NCI-H524 treated with DMSO at 0.1 percent for 48 hours (cell line): ENCODE measurements at places on chromosomes 3 and 15.
A peak's percentile ranks its signal among the peaks of the same experiment; 100 is the strongest.

GRCh38 chr15:89117790-89118189, 29.5 kb downstream of the ABHD2 start:
- no peak for DNase-seq

DNA sequence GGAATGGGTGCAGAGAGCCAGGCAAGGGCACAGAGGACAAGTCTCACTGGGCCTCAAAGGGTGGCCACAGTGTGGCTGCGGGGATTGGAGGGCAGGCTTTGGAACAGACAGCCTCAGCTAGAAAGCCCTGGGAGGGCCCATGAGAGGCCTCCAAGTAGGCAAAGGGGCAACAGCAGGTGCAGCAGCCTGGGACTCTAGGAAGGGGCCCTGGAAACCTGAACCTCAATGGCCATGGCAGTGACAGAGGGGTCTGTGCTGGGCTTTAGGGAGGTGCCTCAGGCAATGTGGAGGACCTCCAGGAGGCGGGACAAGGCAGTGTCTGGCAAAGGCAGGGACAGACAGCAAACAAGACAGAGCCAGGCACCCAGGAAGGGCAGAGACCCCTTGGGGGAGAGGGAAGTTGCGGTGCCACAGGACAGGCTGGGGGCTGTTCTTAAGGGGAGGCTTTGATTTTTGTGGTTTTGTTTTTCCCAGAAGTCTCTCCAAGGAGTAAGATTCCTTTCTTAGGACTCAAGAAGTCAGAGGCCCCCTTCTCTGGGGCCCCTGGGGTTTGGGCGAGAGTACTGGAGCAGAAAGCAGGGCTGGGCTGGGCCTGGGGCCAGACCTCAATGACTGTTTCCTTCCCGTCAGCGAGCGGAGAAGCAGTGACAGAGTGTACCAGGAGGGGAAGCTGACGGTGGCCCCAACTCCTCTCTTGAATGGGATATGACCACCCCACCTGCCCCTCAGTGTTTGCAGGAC, 9.7 kb downstream of the STOML1 start:
- DNase-seq: no peak

GRCh38 chr15:46242935-46243334, 608.1 kb downstream of the SQOR start:
- no peak for DNase-seq

- no peak for DNase-seq
These were observed 14.7 kb downstream of the STAB1 start for GRCh38 chr3:52509753-52510328.

- no peak for DNase-seq
These were observed 50.3 kb downstream of the SYNPR start for GRCh38 chr3:63328365-63328764.

GRCh38 chr3:36210840-36211651, 169.3 kb upstream of the STAC start:
- no peak for DNase-seq

GRCh38 chr15:68656438-68656739, 77.6 kb downstream of the CORO2B start:
- no peak for DNase-seq

GRCh38 chr3:7000501-7000900, 139.6 kb downstream of the GRM7 start:
- DNase-seq: no peak

- no peak for DNase-seq
These were observed 4.3 kb upstream of the FNDC3B start for GRCh38 chr3:172034786-172035685.

DNA sequence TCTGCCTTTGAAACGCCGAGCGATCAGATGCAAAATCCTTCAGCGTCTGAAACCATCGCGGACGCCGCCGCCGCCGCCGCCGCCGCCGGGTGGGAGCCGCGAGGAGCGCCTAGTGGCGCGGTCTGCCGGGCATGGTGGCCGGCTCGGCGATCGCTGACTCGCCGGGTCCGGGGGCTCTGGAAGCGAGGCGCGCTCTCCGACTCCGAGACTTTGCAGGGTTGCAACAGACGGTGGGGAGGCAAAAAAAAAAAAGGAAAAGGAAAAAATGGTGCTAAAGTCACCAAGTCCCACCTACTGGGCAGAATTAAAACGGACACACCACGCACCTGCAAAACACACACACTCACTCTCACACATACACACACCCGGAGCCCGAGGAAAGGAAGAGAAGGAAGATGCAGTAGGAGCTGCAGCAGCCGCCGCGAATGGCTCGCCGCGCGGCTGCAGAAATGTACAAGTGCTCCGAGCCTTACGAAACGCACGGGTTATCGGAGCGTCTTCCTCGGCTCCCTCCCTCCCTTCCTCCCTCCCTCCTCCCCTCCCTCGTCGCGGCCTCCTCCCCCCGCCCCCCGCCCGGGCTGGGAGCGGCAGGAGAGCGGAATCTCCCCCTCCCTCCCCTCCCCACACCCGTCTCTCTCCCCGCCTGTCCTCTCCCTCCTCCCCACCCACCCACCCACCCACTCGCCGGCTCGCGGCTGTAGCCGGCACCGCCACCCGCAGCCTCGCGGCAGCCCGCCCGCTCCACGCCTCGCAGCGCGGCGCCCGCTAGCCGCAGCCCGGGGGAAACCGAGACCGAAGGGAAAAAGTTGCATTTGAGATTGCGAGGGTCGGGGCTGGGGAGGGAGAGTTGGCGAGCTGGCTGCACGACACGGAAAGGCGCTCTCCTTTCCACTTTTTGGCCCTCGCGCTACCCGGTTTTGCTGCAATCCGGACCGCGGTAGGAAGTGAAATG, at the start of gene NTRK3:
Gene NTRK3, minus strand, starts transcription at position 461 of the 952 bp plus-strand sequence. CDS start 586 bp downstream, outside the sequence.
- no peak for DNase-seq

- no peak for DNase-seq
These were observed 11.7 kb downstream of the RIOX2 start for GRCh38 chr3:97960551-97960950.

DNA sequence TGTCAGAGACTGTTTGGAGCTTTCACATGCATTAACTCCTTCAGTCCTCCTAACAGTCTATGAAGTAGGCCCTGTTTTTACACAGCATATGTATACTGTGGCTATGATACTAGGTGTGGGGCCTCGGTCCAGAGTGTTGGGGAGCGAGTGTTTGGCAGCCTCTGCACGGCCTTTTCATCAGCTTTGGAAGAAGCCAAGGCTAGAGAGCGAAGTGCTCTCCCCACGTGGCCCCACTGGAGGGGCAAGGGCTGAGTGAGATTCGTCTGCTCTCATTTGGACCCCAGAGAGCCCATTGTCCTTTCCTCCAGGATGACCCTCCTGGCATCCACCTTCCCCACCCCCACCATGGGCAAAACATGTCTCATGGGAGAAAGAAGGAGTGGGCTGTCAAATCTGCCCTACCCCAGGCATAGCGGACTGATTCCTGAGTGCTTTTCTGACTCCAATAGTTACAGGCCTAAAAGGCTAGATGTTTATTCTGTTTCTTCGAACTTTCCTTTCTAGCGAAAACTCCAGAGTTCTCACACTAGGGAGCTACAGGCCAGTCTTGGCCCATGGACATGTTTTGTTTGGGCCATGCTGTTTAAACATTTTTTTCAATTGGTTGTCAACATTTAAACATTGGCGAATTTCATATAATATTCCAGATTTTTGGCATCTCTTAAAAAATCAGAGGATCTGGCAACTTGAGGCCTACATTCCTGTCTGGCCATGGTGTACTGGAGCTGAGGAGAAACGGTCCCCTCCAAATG, 76.0 kb downstream of the EEFSEC start:
- no peak for DNase-seq

DNA sequence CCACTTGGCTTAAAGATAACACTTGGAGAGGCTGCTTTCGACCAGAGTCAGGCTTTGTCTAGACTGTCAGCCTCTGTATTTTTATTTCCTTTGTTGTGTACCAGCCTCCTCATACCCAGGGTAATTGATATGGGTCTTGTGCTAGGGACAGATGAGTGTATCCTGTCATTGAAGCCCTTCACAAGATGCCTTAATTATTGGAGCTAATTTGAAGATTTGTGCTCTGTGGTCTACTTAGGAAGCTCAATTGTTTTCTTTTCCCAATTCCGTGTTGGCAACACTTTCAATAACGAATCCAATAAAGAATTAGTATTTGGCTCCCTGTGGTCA, 60.5 kb upstream of the DPH6 start:
- no peak for DNase-seq

GRCh38 chr15:93033434-93034045, 55.5 kb downstream of the RGMA start:
- DNase-seq: no peak

GRCh38 chr3:136512381-136512780, 239.8 kb downstream of the STAG1 start:
- DNase-seq: no peak

GRCh38 chr3:51687431-51688205, 16.6 kb downstream of the TEX264 start:
- no peak for DNase-seq

GRCh38 chr3:5568451-5568850, 380.9 kb downstream of the EDEM1 start:
- no peak for DNase-seq

- no peak for DNase-seq
These were observed 274.4 kb upstream of the UMPS start for GRCh38 chr3:124455891-124456290.

- no peak for DNase-seq
These were observed 98.9 kb upstream of the SLC6A6 start for GRCh38 chr3:14303336-14304100.

- no peak for DNase-seq
These were observed 46.1 kb downstream of the AGBL1 start for GRCh38 chr15:86125775-86126174.

DNA sequence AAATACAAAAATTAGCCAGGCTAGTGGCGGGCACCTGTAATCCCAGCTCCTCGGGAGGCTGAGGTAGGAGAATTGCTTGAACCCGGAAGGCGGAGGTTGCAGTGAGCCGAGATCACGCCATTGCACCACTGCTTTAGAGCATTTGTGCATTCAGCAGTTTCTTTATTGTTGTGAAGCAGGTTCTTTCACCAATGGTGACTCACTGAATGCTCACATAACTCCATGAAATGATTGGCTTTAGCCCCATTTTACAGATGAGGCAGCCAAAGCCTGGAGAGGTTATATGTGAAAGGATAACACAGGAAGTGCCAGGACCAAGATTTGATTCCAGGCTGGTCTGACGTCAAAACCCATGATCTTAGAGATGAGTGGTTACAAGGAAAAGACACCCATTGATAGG, 195.2 kb downstream of the SLCO3A1 start:
- no peak for DNase-seq

DNA sequence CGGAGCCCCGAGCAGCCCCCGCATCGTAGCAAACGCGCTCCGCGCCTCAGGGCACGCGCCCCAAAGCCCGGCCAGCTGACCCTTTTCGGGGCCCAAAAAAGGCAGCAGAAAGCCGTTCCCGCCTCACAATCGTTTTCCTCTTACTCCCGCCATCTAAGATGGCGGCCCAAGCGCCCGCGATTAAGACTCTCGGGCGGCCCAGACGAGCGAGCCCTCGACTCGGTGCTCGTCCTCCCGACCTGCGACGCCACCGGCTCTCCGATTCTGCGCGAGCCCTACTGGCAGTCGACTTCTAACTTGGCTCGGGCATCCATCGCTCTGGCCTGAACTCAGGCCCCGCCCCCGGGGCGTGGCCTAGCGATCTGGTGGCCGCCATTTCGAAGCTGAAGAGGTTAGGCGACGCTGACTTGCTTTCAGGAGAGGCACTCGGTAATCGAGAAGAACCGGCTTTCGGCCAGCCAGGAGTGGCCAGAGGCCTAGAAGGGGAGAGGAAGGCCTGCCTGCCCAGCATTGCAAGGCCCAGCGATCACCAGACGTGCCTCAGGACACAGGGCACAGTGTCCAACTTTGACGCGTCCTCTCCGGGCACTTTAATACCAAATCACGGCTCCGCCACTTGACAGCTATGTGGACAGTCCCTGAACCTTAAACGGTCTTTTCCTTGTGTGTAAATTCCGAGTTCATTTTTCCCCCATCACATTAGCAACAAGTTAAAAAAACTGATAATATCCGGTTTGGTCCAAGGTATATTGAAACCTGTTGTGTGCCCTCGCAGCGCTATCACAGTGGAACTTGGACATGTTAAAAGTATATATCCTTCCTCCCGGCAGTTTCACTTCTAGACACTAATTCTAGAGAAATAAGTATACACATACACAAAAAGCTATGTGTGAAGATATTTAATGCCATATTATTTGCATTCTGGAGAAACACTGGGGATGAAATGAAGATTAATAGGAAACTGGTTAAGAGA, at the start of gene RAF1:
Gene RAF1, minus strand, starts transcription at position 182 of the 973 bp plus-strand sequence. CDS start 45,396 bp downstream, outside the sequence.
- peak; percentile 88 for DNase-seq

DNA sequence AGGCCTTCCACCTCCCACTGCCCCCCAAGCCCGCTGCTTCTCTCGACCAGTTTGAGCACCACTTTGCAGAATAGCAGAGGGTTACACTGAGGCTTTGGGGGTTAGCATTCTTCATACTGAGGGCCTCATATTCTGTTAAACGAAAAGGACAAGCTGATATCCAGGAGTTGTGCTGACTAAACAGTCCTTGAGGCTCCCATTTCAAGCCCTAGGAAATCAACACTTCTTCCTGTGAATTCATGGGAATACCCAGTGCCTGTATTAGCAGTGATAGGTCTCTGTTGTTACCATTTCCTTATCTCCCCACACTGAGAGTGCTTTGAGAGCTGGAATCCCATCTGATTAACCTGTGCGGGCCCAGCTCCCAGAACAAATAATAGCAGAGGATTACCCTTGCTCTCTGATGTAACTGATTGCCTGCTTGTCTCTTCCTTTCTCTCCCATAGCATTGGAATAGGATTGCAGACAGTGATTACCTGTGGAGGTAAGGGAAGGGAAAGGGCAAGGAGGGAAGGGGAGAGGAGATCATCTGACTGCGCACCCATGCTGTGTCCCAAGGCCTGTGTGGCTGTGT, 930 bp downstream of the FBXW12 start:
- DNase-seq: no peak

- DNase-seq: no peak
These were observed 3.2 kb upstream of the ITIH1 start for GRCh38 chr3:52774066-52774713.

GRCh38 chr3:185661772-185662171, 75.7 kb downstream of the SENP2 start:
- no peak for DNase-seq

DNA sequence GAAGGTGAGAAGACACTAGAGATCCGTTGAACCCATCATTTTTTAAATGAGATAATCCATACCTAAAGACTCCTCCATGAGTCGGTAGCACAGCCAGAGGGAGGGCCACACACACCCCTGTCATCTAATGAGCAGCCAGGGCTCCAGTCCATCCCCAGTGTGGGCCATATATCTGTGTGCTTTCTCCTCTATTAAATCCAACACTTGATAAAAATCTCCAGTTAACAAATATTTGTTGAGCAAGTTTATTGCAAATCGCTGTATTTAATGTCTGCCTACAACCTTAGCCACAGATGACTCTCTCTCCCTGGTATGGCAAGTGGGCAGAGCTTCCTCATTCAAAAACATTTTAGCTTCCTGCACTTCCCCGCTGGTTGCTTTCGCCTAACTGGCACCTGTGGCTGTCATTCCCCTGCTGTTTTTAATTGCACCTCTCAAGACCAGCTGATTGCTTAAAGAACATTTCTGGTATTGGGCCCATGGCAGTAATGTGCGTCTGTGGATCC, 82.8 kb downstream of the SMAD3 start:
- DNase-seq: no peak

GRCh38 chr3:155919728-155920127, 49.3 kb downstream of the GMPS start:
- DNase-seq: no peak

- no peak for DNase-seq
These were observed 49.2 kb upstream of the TMEM115 start for GRCh38 chr3:50408443-50408944.

- no peak for DNase-seq
These were observed 27.0 kb upstream of the LPP start for GRCh38 chr3:188126934-188127333.
